Left ventricle myocardium inferior (tissue), 1 donor: ENCODE measurements at places on chromosomes 12 and 14.

- no peak for DNase-seq
Measured at GRCh38 chr14:85520581-85520980, 9.4 kb upstream of the FLRT2 start.

DNA sequence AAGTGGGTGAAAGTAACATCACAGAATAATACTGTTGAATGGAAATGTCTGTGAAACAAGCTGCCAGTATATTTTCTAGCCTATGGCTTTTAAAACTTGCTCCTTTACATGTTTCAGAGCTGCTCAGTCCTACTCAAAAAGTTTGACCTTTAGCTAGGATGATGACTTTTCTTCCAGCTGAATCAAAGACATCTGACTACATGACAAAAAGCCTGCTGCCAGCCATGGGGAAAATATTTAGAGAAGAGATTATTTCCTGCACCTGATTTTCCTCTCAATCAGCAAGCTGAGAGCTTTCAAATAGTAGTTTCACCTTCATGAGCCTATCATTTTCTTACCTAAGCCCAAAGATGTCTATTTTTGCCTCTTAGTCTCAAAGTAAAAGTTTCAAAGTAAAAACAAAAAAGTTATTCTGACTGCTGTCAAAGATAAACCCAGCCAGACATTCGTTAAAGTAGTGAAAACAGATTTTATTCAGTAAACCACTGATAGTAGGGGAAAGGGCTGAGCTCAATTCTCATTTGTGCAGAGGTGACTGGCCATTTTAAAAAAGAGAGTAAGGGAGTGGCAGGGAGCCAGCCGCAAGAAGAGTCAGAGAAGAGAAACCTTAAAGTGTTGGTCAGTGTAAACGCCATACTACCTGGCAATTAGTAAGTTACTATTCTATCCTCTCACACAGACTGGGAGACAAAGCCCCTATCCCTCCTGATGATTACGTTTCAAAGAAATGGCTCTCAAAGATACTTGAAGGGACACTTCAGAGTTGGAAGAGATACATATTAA is 2.2 kb downstream of the ATP6V1D start:
- no peak for DNase-seq

- no peak for DNase-seq
Measured at GRCh38 chr12:82740129-82741000, 53.7 kb downstream of the TMTC2 start.

DNA sequence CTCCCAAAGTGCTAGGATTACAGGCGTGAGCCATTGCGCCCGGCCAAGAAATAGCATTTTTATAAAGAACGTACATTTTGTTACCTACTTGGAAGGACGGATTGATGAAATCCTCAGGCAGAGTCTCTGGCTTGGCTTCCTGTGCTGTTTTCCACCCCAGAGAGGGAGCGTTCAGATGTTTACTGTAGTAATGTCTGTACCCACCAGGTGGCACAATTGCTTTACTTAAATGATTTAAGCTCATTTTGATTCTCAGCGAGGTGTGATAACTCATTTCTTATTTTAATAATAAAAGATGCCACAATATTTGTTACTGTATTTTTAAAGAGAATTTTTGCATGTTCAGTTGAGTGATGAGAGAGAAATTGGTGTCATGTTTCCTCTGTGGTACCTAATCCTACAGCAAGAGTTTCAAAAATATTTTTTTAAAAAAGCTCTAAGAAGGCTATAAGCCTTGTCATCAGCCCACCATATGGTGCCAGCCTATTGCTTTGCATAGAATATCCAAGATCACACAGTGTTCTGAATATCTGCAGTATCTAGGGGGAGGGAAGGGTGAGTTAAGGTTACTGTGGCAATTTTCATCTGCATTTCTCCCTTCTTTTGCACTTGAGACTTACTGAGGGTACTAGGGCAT is 82.6 kb upstream of the TRAF3 start:
- DNase-seq, result no peak

DNA sequence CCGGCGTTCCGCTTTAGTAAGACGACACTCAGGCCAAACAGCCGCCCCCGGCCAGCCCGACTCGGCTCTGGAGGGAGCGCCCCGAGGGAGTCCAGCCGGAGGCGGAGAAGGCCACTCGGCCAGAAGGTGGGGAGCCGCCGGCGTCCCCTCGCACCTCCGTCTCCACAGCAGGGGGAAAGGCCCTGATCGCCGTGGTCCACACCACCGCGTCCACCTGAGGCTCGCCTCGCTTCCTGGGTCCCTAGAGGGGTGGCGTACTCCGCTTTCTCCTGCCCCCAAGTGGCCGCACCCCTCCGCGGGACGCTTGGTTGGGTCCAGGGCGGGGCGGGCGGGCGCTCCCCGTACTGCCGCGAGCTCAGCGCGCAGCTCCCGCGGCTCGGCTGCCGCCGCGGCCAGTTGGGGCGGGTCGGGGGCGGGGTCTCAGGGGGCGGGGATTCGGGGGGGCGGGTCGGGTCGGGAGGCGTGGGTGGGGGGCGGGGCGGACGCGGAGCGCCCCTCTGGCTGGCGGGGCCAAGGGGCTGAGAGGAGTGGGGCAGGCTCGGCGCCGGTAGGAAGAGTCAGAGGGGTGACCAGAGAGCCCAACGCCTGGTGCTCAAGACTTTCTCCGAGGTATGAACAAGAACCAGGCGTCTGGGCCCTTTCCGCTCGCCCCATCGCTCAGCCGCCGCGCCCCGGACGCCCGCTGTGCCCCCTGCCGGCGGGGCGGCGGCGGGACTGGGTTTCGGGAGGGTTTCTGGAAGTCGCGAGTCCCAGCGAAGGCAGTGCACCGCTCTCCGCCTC is at the start of gene FRMD6:
Gene FRMD6, plus strand, starts transcription at position 523 of the 780 bp plus-strand sequence. CDS start 37,927 bp downstream, outside the sequence.
- peak; percentile 90 for DNase-seq

GRCh38 chr12:59486827-59487226 is 109.0 kb upstream of the SLC16A7 start:
- DNase-seq, result no peak

- peak; percentile 74 for DNase-seq
Measured at GRCh38 chr14:91947475-91948184, at the start of gene FBLN5. FBLN5 (minus strand) TSS chr14:91947694; CDS start chr14:91947229, 465 bp downstream.

DNA sequence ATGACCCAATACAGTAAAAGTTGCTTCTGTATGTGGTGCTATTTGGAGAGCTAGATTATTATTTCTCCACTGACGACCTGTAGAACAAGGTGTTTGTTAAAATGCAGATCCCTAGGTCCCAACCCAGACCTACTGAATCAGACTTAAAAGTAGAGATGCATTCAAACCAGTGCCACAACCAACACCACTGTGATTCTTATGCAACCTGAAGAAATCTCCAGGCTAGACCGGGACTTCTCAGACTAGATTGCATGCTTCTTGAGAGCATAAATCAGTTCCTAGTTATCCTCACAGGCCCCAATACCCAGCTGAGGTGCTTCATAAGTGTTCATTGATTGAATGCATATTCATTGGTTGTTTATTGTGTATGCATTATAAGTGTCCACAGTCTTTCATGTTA is 78.2 kb downstream of the SPTSSA start:
- no peak for DNase-seq

DNA sequence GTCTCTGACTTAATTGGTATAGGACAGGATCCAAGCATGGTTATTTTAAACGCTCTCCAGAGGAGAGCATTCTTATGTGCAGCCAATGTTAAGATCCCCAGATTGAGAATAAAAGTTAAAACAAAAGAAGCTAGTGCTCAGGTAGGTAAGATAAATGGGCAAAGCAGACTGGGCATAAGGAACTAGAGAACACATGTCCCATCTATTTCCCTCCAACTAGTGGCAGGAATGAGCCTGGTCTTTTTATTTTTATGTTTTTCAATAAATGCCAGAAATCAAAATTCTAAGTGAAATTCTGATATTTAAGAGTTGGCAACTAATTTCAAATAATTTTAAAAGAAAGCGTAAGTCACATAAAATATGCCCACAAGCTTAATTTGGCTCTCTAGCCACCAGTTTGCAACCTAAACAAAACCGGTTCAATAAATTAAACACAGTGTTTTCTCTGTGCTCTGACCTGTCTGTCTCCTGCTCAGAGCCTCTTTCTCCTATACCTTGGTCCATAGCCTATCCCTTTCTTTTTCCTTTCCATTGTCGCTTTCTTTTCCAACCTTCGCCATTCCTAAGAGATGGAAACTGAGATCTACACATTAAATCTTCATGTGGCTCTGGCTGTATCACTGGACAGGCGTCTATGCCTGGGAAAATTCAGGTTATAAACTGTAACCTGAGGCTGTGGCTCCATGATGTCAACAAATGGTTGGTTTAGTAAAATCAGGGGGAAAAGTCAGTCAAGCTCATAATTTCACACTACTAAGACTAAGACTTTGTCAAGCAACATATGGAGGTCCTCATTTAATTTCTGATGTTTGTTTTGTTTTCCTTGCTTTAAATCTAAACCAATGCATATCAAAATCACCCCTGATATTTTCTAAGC is 5.5 kb downstream of the SLC38A1 start:
- no peak for DNase-seq

DNA sequence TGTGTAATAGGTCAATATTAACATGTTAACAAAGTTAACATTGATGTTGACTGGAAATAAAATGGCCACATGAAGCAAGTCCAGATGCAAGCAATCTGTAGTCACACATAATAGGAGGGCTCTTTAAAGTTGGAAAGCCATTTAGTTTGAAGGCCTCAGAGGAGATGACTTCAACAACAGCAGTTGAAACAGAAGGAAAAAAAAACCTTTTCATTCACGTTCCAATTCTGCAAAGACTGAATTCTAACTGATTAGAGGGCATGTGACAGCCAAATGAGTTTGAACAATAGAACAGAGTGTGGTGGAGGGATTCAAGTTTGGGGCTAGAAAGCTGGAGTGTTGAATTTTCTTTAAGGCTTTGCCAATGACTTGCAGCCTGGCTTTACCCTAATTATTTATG is 41.5 kb upstream of the DAAM1 start:
- DNase-seq, result no peak

DNA sequence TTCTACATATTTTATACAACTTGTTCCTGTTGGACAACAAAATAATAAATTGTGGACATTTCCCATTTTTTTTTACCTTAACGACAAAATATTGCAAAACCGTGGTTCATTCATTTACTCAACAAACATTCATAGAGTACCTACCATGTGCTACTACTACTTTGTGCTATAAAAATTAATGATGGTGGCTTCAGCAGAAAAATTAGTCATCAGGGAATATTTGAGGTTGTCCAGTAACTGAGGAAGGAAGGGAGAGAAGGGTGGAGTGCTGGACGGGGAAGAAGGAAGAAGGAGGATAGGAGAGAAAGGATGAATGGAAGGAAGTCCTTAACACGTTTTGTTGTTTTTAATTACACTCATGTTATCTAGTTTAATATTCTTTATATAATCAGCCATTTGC is 53.7 kb downstream of the PPFIBP1 start:
- no peak for DNase-seq

DNA sequence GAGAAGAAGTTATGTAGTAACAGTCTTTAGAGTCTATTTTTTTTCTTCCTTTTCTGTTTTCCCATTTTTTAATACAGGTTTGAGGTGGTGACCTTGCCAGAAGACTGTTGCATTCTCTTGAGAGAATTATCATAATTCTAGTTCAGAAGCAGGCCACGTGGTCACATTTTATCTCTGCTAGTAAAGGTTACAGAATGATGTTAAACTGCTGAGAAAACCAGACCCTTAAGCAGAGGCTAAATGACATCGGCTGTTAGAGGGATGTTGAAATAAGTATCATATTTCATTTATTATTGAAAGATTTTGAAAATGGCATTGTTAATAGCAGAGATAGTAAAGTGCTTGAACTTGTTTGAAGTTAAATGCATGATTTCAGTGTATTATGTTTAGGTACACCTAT is 49.2 kb downstream of the BRMS1L start:
- no peak for DNase-seq

DNA sequence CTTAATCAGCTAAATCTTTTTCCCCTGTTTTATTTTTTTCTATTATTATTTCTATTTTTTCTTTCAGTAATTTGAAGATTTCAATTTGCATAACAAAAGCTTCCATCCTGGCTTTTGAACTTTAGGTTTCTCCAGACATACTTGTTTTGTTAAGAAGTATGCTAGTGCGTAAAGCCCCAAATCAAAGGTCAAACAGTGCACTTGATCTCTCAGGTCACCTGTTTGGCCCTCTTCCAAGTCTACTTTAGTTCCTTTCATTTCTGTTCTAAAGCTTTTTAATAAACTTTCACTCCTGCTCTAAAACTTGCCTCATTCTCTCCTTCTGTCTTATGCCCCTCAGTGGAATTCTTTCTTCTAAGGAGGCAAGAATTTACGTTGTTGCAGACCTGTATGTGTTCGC is 54.6 kb upstream of the ATXN7L3B start:
- no peak for DNase-seq

- DNase-seq, result no peak
Measured at GRCh38 chr14:37864861-37865718, 269.7 kb downstream of the TTC6 start.

GRCh38 chr12:49661746-49662145 is 38.4 kb downstream of the PRPF40B start:
- DNase-seq, result no peak

GRCh38 chr12:18402872-18403611 is 141.7 kb downstream of the PIK3C2G start:
- no peak for DNase-seq

DNA sequence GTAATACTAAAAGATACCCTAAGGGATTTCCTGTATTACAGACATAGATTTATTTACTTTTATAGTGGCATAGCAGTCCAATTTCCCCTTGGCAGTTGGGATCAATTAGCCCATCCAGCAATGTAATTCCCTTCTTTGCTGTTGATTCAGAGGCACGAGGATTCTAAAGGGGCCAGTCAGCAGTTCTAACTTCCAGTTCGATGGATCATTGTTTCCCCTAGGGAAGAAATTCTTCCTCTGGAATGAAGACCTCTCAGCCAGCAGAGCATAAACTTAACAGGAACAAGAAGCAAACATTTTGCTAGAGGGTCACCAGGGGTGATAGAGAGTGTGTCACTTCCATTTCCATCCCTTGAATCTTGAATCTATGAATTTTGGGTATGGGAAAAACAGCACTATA is 395.7 kb upstream of the NOVA1 start:
- no peak for DNase-seq

GRCh38 chr12:53751336-53752191 is at the start of gene CISTR:
CISTR (minus strand) TSS chr12:53751979.
- no peak for DNase-seq

DNA sequence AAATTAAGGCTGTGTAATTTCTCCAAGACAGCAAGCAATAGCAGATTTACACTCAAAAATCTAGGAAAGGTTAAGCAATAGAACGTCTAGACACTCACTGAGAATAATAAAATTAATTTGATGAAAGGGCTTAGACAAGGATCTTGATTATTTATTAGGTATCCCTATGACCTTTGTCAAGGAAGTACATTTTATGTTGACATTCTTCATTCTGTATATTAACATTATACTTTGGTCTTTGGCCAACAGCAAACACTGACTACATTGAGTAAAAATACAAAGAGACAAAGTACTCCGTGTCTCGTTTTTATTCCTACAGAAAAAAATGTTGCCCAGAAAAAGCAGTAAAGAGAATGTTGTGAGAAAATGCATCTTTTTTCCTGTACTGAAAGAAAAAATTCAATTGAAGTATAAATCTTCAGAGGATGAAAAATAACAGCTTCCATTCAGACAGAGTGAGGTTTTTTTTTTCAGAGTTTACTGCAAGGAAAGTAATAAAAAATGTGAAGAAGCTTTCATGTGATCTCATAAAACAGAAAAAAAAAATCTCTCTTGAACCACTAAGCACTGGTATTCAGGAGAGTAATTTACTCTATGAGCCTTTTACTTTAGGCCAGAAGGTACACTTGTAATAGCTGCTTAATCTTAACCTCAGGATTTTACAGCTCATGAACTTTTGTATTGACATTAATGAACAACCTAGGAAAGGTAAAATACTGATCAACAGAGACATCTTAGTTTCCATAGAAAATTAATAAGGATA is 605.0 kb downstream of the FSCB start:
- no peak for DNase-seq

GRCh38 chr14:68787092-68787992 is 5.5 kb downstream of the ZFP36L1 start:
- no peak for DNase-seq

GRCh38 chr12:12138203-12139154 is 67.7 kb downstream of the BCL2L14 start:
- no peak for DNase-seq
